C1 segment of cervical spinal cord (tissue), 14 donors: ENCODE measurements at places on chromosomes 16 and 17.

- peak; percentile 79 for DNase-seq
These were observed at the start of gene METRNL for GRCh38 chr17:83079352-83079747. Gene METRNL (plus strand): TSS chr17:83079609. CDS start chr17:83079816, 207 bp downstream.

- DNase-seq, result no peak
These were observed 10.4 kb upstream of the KRT10 start for GRCh38 chr17:40832840-40833239.

GRCh38 chr17:81373536-81374160 is 21.6 kb upstream of the BAHCC1 start:
- peak; percentile 41 for DNase-seq

- DNase-seq, result peak; percentile 53
These were observed 10.2 kb downstream of the FLII start for GRCh38 chr17:18248300-18248731.

- DNase-seq, result no peak
These were observed 49.0 kb downstream of the CCDC182 start for GRCh38 chr17:57696050-57696449.

DNA sequence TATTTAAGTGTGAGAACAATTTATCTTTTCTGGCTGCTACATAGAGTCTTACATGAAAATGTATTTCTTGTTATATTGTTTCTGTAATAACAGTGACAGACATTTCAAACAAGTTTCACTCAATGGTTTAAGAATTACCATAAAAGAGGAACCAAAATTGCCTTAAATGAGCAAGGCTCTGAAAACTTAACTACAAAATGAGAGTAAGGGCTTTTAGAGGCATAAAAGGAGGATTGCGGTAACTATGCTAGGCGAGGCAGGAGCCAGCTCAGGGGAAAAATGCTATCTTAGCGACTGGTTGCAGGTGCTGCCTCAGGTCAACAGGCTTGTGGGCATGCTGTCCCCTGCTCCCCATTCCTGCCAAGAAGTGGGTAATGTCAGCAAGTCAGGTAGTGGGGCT is 81.7 kb upstream of the MSI2 start:
- no peak for DNase-seq

DNA sequence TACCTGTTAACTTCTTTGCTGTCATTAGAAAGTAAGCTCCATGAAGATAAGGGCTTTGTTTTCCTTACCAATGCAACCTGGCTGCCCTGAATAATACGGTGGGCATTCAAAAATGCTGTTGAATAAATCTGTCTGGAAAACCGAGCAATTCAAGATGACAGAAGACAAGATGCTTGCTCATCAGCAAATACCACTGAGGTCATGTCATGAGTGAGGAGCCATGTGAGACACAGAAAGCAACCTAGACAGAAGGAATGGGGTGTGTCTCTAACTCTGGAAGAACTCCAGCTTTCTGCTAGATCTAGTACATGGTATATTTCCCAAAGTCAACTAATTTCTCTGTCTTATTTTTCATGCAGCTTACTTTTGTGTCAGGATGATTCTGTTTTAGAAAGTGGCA is 64.2 kb downstream of the STH start:
- DNase-seq, result no peak

DNA sequence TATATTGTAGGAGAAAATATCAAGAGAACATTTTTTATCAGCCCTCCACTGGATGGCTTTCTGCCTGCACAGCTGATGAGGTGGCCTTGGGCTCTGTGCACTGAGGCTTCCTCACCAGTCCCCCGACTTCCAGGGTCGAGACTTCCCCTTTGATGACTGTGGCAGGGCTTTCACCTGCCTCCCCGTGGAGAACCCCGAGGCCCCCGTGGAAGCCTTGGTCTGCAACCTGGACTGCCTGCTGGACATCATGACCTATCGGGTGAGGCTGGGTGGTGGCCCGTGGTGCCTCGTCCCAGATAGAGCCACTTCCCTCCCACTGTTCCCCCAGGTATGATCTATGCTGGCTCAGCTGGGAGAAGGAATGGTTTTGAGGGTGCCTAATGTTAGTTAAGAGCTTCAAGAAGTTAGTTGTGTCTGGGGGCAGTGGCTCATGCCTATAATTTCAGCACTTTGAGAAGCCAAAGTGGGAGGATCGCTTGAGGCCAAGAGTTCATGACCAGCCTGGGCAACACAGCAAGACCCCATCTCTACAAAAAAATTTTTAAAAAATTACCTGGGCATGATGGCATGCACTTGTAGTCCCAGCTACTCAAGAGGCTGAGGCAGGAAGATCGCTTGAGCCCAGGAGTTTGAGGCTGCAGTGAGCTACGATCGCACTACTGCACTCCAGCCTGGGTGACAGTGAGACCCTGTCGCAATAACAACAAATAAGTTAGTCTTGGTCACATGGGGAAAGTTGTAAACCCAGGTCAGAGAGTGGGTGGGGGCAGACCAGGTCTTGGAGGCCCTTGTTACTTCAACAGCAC is 11.8 kb downstream of the FCSK start:
- DNase-seq, result no peak

GRCh38 chr17:72644492-72644891 is 448.0 kb downstream of the SLC39A11 start:
- no peak for DNase-seq

GRCh38 chr17:61474235-61474927 is 22.2 kb downstream of the TBX4 start:
- DNase-seq, result no peak

- DNase-seq, result no peak
These were observed 39.9 kb downstream of the BAIAP2 start for GRCh38 chr17:81074875-81075274.

- no peak for DNase-seq
These were observed 42.3 kb downstream of the BPTF start for GRCh38 chr17:67867591-67867990.

- no peak for DNase-seq
These were observed 2.1 kb downstream of the FAM171A2 start for GRCh38 chr17:44361292-44362260.

GRCh38 chr17:45906237-45906636 is 11.9 kb downstream of the MAPT start:
- no peak for DNase-seq

DNA sequence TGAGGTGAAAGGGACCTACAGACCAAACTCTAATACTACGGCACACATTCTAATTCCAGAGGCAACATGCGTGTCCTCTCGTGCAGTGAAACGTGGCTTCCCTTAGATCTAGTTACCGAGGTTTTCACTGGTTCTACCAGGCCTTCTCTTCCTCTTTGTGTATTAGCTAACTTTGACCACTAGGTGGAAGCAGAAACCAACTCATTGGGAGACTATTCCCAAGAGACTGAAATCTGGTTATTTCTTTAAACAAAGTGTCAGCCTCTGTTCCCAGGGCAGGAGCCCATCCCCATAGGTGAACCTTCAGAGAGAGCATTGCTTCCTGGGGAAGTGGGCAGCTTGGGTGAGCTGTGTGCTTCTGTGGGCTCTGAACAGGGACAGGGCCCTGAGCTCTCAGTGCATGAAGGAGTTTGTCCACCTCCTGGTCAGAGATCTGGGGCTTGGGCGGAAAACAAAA is 19.7 kb upstream of the RCVRN start:
- peak; percentile 28 for DNase-seq

GRCh38 chr17:66557200-66557599 is 254.8 kb downstream of the PRKCA start:
- DNase-seq, result no peak

DNA sequence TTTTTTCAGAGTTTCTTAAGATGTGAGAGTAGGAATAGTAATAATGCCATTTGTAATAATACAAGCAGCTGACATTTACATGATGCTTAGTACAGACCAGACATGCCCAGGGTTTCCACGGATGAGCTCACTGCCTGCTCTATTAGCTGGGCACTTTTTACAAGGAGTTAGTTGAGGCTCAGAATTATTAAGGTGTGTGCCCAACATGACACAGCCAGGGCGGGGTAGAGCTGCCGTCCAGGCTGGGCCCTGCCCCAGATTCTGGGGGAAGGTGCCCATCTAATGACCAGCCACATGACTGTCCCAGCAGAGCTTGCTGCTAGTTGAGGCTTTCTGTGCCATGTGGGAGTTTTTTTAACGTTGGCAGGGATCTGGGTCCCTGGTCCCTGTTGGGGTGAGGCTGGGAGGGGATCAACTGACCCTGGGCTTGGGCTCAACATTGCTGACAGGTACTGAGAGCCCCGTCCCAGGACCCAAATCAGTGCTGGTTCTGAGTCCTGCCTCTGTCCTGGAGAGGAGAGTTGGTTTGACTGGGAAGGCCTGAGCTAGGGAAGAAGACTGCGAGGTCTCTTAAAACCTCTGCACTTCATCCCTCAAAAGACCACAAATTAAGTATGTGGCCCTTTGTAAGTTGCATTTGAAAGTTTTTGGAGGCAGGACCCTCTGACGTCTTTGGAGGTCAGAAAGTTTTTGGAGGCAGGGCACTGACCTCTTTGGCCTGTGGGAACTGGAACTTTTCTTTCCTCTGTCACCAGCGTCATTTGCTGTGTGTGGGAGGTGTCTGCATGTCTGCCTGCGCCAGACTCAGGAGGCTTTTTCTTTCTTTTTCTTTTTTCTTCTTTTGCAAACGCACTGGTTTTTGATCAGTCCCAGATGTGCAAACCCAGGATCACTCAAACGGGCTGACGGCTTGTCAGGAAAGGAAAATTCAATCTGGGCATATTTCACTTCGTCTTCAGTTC is 2.2 kb downstream of the CRISPLD2 start:
- DNase-seq, result no peak

DNA sequence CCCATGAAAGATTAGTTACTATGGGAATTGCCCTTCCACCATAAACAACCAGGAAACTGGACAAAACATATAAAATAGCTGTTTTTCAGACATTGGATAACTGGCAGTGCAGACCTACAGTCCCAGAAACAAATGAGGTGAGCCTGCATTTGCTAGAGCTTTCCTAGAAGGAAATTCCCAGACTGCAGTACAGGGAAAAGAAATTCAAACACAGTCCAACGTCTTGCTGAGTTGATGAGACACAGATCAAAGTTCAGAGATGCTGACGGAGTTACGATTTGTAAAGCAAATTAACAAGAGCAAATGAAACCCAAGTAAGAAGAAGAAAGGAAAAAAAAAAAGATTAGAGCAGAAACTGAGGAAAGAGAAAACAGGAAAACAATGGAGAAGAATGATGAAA is 41.3 kb upstream of the MNT start:
- DNase-seq, result no peak

DNA sequence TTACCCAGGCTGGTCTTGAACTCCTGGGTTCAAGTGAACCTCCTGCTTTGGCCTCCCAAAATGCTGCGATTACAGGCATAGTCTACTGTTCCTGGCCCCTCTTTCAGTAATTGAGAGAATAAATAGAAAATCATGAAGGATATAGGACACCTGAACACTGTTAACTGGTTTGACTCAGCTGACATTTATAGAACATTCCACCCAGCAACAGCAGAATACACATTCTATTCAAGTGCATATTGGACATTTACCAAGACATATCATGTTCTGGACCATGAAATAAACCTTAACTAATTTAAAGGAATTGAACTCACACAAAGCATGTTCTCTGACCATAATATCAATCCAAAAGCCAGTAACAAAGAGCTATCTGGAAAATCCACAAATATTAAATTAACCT is 19.8 kb upstream of the BAIAP2 start:
- no peak for DNase-seq

- no peak for DNase-seq
These were observed 311 bp upstream of the KDM8 start for GRCh38 chr16:27202923-27203506.

DNA sequence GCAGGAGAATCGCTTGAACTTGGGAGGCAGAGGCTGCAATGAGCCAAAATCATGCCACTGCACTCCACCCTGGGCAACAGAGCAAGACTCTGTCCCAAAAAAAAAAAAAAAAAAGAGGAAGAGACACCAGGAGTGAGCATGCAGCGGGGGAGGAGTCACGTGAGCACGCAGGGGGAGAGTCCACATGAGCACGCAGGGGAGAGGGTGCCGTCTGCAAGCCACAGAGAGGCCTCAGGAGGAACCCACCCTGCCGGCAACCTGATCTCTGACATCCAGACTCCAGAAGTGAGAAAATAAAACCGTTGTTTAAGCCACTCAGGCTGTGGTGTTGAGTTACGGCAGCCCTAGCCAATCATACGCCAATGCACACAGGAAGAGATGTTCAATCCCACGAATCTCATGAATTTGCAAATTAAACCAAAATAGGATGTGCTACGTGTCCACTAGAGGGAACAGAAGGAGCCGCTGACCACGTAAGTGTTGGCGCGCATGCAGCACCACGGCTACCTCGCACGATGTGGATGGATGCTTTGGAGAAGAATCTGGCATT is 42.2 kb downstream of the CCDC57 start:
- peak; percentile 15 for DNase-seq

DNA sequence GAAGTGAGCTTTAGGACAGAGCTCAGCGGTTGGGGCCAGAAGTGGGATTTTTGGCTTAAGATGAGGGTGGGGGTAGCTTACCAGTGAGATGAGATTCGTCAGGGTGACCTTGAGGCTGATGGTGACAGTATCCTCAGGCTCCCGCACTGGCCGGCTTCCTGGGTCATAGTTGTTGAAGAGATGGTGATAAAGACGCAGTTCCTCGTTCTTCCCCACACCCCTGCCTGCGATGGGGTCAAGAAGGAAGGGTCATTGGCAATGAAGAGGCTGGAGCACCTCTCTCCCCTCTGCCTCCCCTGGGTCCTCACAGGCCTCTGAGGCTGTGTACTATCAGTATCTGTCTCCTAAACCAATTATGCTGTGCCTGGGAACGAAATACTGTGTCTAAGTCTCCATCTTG is 358 bp downstream of the CHRNE start:
- DNase-seq, result no peak

DNA sequence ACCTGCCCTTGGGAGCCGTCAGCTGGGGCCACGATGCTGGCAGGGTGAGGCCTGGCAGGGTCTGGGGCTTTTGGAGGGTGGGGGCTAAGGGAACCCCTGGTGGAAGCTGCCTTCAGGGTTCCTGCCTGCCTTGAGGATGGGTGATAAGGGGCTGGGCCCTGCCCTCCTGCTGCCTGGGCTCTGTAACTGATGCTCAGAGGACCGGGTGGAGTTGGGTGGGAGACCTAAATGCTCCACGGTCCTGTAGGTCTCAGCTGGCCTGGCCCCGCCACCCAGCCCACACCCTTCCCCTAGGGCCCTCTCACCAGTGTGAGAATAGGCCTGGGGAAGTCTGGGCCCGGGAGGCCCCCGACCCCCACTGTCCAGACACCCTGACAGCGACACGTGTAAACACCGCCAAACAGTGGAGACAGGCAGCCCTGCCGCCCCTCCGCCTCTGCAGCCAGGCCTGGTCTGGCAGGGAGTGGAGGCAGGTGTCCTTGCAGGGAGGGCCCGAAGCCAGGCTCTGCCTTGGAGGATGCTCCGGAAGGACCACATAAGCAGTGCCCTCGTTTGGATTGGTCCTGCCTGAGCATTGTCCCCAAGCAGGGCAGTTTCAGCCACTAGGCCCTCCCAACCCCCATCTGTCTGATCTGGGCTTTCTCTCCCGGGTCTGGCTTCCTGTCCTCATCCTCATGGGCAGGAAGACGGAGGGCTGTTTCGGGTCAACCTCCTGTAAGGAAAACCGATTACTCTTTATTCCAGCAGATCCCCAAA is 6.5 kb upstream of the BAHCC1 start:
- peak; percentile 64 for DNase-seq

GRCh38 chr16:3101018-3101840 is 2.1 kb upstream of the ZSCAN10 start:
- DNase-seq, result no peak
